ENCODE measurements at places on chromosomes 5 and 9.

DNA sequence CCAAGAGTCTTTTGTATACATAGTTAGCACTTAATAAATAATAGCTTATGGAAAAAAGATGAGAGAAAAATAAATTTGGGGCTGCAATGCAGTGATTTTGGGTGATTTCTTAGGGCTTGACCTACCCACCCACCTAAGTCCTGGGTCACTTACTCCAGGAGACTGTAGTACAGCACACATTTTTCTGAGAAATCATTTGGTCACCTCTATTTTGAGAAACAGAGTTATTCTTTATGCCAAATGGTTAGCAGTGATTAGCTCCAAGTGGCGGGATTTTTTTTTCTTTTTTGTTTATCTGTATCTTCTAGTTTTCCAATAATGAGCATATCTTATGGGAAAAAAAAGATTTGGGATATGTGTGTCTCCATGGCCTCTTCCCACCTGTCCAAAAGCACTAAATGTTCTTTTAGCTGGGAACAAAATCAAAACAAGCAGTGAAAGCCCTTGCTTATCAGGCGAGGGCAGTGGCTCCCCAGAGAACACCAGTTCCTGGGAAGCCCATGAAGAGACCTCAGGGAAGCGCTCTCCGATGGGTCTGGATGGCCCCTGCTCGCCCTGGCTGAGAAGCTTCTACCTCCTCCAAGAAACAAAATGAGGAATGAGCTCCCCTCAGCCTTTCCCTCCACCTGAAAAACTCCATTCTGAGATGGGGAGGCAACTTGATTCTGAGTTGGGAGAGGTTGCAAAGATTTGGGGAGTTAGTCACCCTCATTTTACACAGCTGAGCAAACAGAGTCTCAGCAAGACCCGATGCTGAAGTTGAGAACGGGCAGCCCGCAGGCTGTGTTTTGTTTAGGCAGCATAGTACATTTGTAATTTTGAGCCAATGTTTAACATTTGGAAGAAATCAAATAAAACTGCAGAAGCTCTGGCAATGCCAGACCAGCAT is 69.9 kb downstream of the CYFIP2 start:
- no peak for DNase-seq

GRCh38 chr5:157670662-157671591 is at the start of gene C5orf52:
Gene C5orf52, plus strand, starts transcription at chr5:157671533. Its CDS starts 82 bp downstream, at chr5:157671615.
- DNase-seq: peak; percentile 55

- DNase-seq: no peak
Measured at GRCh38 chr9:127634698-127635097, 22.6 kb downstream of the STXBP1 start.

GRCh38 chr9:80375477-80375876 is 803.7 kb downstream of the TLE4 start:
- no peak for DNase-seq
